ENCODE measurements at places on chromosomes 16 and 17.

GRCh38 chr16:918741-919657, 51.8 kb downstream of the LMF1 start:
- no peak for DNase-seq

DNA sequence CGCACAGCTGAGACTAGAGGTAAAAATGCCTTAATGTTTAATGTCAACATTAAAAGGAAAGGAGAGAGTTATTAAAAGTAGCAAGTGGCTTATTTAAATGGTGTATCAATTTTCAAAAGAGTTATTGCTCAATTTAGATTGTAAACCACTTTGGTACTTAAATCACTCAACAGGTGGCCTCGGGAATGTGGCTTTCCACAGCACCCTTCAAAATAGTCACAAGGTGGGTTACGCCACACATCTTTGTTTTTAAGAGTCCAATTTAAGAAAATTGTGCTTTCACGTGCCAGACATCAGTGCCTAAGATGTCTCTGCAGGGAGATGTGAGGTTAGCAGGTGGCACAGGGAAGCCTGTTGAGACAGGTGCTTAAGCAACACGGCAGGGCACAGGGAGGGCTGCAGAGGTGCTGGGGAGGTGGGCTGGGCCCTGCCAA, 27.5 kb upstream of the ADCY7 start:
- no peak for DNase-seq

- no peak for DNase-seq
Observed at GRCh38 chr17:42647778-42648177, 11.3 kb upstream of the TUBG2 start.

- no peak for DNase-seq
Observed at GRCh38 chr17:35577830-35578196, 558 bp downstream of the PEX12 start.

DNA sequence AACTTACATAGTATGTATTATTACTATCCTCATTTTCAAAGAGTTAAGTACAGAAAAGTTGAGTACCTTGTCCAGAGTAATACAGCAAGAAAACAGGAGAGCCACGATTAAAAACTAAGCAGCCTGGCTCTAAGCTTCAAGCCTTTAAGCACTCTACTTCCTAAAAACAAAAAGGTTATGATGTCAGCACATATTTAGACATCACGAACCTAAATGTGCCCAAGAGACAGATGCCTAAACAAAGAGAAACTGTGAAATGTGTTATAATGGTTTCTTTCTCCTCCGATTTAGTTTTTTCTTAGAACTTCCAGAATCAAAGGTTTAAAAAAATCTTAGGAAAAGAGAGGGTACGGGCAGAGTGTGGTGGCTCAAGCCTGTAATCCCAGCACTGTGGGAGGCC, 151.0 kb downstream of the VPS53 start:
- no peak for DNase-seq

GRCh38 chr16:49601576-49601975, 228.0 kb downstream of the C16orf78 start:
- no peak for DNase-seq

- no peak for DNase-seq
Observed at GRCh38 chr17:61408151-61409041, 8.8 kb downstream of the TBX2 start.

GRCh38 chr16:17294856-17295255, 175.9 kb downstream of the XYLT1 start:
- no peak for DNase-seq

DNA sequence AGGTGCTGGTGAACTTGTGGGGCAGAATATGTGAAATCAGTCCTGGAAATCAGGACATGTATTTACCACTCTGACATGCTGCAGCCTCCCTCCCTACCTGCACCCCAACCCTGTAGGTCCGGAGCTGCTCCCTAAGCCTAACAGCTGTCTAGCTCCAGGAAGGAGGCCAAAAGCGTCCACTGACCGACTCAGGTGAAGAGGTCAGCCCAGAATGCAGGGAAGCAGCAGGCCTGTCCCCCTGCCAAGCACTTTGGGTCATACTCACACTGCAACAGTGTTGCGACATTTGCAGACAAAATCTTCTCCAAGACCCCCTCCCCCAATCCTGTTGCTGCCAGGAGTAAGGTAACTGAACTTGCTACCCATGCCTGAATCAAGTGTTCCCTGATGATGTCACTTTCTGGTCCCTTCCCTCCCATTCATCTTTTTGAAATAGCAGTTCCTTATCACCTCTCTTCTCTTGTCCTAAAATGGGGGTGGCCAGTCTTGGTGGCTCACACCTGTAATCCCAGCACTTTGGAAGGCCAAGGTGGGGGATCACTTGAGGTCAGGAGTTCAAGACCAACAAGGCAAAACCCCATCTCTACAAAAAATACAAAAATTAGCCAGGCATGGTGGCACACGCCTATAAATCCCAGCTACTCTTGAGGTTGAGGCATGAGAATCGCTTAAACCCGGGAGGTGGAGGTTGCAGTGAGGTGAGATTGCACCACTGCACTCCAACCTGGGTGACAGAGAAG, 1.3 kb upstream of the ACLY start:
- no peak for DNase-seq

- DNase-seq = no peak
Observed at GRCh38 chr17:57861790-57862693, 12.2 kb upstream of the MRPS23 start.

- DNase-seq = no peak
Observed at GRCh38 chr17:74842599-74843351, 16.9 kb downstream of the GRIN2C start.

- no peak for DNase-seq
Observed at GRCh38 chr16:75222271-75222783, 3.5 kb downstream of the CTRB1 start.

DNA sequence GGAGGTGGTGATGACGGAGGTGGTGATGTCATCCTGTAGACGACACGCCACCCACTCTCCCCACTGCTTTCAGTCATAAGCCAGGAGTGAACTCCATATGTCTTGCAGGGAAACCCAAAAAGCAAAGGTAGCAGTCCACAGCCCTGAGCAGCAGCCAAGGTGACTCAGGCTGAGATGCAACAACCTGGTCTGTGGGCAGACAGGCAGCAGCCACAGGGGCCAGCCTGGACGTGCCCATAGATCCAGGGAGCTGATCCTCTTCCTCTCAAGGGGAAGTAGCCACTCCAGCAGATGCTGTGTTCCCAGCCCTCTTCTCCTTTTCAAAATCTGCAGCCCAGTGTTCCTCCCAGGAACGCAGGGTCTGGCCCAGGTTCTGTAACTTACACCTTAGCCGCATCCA, 17.3 kb upstream of the CIITA start:
- no peak for DNase-seq

- no peak for DNase-seq
Observed at GRCh38 chr17:1711804-1712203, 1.6 kb upstream of the TLCD2 start.

DNA sequence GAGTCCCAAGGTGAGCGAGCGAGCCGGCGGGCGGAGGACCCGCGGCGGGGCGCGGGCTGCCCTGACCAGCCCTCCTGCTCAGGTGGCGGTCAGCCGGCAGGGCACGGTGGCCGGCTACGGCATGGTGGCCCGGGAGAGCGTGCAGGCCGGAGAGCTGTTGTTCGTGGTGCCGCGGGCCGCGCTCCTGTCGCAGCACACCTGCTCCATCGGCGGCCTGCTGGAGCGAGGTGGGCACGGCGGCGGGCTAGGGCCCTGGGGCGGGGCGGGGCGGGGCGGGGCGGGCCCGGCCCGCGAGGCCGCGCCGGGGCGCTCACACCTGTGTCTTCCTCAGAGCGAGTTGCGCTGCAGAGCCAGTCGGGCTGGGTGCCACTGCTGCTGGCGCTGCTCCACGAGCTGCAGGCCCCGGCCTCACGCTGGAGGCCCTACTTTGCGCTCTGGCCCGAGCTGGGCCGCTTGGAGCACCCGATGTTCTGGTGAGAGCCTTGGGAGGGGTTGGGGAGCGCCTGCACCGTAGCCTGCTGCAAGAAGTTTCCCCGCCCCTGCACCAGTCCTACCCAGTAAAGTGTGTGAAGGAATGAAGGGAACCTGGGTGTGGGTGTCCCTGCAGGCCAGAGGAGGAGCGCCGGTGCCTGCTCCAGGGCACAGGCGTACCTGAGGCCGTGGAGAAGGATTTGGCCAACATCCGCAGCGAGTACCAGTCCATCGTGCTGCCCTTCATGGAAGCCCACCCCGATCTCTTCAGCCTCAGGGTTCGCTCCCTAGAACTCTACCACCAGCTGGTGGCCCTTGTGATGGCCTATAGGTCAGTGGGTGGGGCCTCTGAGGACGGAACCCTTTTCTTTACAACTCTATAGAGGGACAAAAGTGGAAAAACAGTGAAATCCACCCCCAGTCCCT, 802 bp downstream of the SETD6 start:
- no peak for DNase-seq

GRCh38 chr17:48564188-48565021, 13.7 kb downstream of the HOXB4 start:
- DNase-seq = no peak

DNA sequence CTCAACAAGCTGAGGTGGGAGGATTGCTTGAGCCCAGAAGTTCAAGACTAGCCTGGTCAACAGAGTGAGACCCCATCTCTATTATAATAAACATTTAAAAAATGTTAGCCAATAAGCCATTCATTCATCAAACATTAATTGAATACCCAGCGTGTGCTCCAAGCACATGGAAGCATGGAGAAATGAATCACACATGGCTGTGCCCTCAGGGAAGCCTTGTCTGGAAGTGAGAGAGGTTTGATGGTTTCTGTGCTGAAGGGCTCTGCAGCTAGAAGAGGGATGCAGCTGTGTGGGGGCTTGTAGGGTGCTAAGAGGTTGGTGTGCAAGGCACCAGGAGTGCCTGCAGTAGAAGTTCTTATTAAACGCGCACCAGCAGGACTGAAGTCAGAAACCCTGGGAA, 11.2 kb downstream of the CYB5D2 start:
- no peak for DNase-seq

DNA sequence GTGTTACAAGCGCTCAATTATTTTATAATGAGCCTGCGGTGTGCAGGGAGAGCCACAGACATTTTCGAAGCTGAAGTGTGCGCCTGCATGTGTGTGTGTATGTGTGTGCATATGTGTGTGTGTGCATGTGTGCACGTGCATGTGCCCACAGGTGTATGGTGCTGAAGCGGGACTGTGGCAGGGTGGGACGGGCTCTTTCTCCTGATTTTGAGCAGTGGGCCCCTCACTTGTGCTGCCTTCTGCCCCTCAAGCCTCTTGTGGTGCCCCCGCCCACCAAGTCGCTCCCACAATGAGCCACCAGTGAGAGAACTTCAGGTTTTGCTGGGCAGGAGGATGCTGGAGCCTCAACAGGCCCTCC, 16.7 kb upstream of the KCNJ12 start:
- no peak for DNase-seq

GRCh38 chr17:6365200-6365943, 69.5 kb downstream of the AIPL1 start:
- no peak for DNase-seq

GRCh38 chr17:43823350-43824084, 9.4 kb downstream of the MPP3 start:
- no peak for DNase-seq

DNA sequence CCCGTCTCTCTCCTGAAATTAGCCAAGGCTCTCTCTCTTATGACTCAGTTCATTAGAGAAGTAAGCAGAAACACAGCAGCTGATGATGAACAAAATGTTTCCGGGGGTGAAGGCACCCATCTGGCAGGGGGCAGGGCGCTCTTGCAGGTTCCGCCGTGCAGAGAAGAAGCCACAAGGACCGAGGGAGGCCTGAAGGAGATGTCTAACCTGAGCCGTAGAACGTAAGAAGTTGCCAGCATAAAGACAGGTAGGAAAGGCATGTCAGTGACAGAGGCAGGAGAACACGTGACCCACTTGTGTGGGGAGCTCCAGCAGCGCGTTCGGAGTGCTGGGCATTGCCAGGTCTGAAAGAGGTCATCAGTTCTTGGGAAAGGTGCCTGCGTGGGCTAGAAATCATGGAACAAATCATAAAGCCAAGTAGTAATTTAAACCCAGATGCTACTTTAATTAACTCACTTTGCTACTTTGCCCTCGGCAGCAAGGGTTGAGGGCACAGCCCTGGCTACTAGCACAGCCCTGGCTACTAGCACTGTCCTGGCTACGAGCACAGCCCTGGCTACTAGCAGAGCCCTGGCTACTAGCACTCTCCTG, 198.6 kb downstream of the RPTOR start:
- no peak for DNase-seq

- no peak for DNase-seq
Observed at GRCh38 chr17:43790311-43790940, 10.2 kb downstream of the CFAP97D1 start.

DNA sequence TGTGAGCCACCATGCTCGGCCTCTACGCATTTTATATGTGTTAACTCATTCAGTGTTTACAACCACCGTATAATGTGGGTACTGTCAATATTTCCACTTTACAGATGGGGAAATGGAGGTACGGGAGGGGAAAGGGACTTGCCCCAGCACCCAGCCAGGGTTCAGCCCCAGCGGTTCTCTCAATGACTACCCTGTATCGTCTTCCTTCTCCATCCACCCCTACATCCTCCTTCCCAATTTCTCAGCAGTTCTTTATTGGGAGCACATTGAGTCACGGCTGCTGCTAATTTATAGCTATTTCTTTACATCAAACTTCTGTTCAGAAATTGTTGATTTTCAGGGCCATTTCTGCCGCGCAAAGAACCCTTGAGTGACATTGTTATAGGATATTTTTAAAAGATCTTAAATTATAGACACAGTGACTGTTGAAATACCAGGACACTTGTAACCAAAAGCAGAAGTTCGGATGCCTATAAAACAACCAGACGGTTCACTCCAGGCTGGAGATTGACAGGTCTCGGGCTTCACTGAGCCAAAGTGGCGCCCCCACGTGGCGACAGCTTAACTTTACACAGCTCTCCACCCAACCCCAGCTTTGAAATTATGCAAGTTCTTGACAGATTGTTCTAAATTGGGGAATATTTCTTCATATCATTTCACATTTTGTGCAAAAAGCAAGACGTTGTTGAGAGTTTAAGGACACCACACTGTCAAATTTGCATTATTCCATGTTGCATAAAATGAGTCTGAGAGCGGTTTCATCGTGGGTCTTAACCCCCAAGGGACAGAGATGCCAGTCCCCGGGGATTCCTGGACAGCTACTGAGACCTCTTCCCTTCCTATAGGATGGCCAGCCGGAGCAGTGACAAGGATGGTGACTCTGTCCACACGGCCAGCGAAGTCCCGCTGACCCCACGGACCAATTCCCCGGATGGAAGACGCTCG, 11.8 kb downstream of the SYT17 start:
- no peak for DNase-seq

GRCh38 chr16:16871196-16871595, 492.3 kb downstream of the NPIPA7 start:
- no peak for DNase-seq

GRCh38 chr17:47946516-47946915, 5.1 kb downstream of the PNPO start:
- no peak for DNase-seq

- DNase-seq = no peak
Observed at GRCh38 chr16:31477220-31478216, 5.4 kb upstream of the SLC5A2 start.

- DNase-seq = no peak
Observed at GRCh38 chr17:48100591-48101011, 677 bp downstream of the CBX1 start.
